BJ (cell line): ENCODE measurements at places on chromosomes 11 and 22.

DNA sequence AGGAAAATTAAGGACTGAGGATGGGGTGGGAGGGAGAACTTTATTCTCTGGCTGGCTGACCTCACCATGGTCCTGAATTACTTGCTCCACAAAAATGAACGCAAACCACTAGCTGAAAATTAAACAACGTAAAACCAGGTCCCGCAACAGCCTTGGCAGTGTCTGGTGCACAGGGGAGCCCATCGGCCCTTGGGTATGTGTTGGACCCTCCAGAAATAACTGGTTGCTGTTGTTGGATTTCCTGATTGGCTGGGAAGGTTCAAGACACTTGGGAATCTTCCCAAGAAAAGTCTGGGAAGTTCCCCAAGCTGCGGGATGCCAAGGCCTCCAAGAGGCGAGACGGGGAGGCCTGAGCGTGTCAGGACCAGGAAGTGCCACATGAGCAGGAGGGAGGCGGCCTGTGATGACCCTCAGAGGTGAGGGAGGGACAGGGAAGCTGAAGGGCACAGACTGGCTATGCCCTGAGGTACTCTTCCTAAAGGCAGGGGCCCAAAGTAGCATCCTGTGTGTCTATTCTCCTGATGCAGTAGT lies 10.4 kb upstream of the RASL10A start:
- DNase-seq = no peak

DNA sequence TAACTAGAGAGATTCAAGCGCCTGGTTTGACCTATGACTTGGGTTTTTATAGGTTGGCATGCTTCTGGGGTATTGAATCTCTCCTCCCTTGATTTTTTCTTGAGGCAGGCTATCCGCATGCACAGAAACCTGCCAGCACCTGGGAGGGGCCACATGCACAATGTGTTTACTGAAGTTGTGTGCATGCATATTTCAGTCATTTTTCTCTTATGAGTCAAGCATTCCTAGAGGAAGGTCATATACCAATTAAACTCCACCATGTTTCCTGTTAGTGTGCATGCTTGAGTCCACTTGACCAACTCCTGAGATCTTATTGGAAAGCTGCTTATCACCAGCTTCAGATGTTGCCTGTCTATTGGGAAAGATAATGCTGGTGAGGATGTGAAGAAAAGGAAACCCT lies 1718.4 kb downstream of the LRRC4C start:
- no peak for DNase-seq

GRCh38 chr11:104467404-104467803 lies 303.5 kb upstream of the PDGFD start:
- DNase-seq = no peak

- no peak for DNase-seq
Measured at GRCh38 chr22:28027453-28028448, 108.7 kb upstream of the PITPNB start.

DNA sequence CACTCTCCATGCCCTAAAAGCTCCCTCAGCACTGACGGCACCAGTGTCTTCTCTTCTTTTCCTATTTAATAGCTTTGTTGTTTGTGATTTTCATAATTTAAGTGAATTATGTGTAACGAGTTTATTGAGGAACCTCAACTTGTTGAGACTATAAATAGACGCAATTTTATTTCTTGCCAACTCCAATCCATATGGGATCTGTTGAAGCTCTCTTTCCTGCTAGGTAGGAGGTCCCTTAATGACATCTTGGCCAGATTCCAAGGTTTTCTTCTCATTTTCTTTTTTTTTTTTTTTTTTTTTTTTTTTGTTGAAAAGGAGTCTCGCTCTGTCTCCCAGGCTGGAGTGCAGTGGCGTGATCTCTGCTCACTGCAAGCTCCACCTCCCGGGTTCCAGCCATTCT lies 14.2 kb downstream of the RTL6 start:
- no peak for DNase-seq

DNA sequence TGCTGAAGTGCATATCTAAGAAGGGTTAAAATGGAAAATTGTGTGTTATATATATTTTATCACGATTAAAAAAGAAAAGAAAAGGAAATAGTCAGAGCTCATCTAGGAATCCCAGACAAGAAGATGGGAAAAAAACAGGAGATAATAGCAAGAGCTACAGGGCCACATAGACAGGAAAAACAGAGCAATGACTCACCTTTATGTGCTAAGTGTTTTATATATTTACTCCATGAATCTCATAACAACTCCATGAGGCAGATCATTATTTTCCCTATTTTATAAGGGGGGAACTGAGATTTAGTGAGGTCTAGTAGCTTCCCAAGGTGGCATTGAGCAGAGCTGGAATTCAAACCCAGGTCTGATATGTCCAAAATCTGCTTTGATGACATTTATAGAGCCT lies 18.1 kb upstream of the ELF5 start:
- no peak for DNase-seq

DNA sequence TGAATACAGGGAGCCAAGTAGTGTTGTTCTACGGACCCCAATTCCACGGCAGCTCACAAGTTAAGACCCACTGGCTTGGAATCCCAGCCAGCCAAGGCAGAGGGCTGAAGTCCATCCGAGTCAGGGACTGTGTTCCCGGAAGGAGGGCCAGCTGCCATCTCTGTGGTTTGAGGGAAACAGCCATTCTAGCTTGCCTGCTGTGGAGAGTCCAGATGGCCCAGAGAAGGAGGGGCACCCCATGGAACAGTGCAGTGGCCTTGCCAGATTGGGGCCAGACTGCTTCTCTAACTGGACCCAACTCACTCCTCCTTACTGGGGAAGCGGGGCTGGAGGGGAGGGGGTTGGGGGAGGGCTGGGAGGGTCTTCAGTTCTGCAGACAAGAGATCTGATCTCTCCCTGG lies 156.4 kb downstream of the FAM181B start:
- DNase-seq = no peak

GRCh38 chr22:42277232-42277753 lies 6.8 kb upstream of the TCF20 start:
- no peak for DNase-seq

DNA sequence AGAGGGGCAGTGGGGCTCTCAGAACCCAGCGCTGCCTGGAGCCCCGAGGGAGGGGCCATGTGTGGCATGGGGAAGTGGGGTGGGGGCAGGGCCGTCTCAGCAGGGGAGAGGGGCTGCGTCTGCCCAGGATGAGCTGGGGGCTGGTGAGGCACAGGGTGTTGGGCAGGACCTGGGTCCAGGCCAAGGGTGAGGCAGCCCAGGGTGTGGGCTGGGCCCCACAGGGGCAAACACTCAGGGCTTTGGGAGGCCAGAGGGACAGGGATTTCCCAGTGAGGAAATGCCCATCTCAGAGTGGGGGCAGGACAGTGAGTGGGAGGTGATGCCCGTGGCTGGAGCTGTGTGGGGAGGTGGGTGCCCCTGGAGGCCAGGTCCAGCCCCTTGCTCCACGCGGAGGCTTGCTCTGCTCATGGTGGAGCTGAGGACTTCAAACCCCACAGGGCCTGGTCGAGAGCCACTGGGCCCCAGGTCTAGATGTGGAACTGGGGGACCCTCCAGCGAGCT lies 5.4 kb downstream of the PLXNB2 start:
- no peak for DNase-seq

DNA sequence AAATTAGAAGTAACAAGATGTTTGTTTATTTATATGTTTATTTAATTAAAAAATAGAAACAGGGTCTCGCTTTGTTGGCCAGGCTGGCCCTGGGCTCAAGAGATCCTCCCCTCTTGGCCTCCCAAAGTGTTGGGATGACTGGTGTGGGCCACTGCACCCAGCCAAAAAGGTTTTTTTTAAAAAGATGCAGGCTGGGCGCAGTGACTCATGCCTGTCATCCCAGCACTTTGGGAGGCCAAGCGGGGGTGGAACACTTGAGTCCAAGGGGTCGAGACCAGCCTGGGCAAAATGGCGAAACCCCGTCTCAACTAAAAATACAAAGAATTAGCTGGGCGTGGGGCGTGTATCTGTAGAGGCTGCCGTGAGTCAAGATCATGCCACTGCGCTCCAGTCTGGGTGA lies 13.4 kb downstream of the DRD4 start:
- no peak for DNase-seq

DNA sequence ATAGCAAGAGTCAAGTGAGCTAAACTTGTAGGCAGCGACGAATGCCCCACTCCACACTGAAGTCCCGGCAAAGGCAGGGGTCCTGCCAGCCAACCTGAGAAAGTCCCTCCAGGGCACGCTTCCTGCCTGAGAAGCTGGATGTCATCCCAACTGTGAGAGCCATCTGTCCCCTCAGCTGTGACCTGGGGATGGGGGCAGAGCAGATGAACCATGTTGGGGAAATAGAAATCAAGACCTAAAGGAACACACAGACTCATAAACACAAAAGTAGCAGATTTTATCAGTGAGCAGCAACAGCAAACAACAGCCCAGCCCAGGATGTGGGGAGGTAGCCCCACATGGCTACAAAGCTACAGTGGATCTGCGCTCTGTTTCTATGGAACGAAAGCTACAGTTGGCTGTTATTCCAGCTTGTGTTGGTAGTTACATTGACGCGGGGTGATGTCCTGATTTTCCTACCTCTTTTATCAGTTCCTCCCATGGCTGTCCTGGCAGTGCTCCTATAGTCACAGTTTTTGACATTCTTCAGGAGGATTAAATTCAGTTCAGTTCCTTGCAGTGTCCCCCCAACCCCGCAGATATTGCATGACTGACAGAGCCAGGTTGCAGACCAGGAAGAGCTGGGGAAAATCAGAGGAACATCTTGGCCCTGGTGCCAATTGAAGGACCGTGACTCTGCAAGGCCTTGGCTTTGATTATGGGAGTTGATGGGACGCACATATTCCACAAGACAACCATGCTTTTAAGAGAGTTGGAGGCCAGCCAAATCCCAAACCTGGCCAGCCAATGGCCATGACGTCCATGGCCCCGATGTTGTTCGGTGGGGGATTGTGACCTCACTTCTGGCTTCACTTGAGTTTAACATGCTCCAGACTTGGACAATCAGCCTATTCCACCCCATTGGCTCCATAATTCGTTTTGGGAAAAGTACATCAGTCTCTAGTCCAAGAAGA lies 14.6 kb downstream of the MRGPRD start:
- no peak for DNase-seq

- DNase-seq = no peak
Measured at GRCh38 chr11:61593151-61593550, 12.3 kb upstream of the SYT7 start.

- no peak for DNase-seq
Measured at GRCh38 chr11:15346907-15347306, 232.2 kb downstream of the INSC start.

- no peak for DNase-seq
Measured at GRCh38 chr11:13076961-13077360, 67.8 kb downstream of the RASSF10 start.

- DNase-seq = no peak
Measured at GRCh38 chr22:45058622-45058912, 48.8 kb upstream of the PHF21B start.

- DNase-seq = no peak
Measured at GRCh38 chr22:20131597-20131858, at the start of gene ZDHHC8. ZDHHC8 (plus strand) TSS chr22:20131804; CDS start chr22:20131948, 144 bp downstream.

DNA sequence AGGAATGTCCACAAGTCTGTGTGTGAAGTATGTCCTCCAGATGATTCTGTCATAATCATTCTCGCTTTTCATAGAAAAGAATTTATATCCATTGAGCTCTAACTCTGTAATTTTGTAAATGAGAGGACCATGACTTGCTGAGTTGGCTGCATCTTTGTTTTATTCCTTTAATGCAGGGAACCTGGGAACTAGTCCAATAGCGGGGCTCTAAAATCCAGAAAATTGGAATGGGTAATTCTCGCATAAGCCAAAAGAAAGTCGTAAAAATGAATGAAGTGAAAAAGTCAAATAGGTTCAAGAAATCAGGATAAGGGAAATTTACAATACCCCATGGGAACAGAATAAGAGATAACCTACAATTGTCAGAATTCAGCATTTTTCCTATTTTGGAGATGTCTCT lies 232.5 kb downstream of the RAB38 start:
- no peak for DNase-seq

GRCh38 chr11:70212227-70212811 lies 9.2 kb downstream of the FADD start:
- no peak for DNase-seq

- DNase-seq = no peak
Measured at GRCh38 chr11:34330653-34331052, 27.2 kb downstream of the ABTB2 start.

DNA sequence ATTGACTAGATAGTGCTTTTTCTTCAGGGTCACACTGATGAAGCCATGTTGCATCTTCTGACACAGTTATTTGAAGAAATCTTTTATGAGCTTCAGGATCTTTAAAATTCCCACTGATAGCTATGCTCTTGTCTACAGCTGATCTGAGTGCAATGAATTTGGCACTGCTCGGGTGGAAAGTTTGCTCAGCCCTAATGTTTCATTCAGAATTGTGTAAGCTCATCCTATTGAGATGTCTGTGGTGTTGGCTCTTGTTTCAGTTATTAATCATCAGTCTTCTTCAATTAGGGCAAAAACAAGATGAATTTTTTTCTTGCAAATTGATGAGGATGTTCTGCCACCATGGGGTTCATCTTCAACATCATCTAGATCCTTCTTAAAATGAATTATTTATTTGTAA lies 1387.0 kb upstream of the RAG2 start:
- DNase-seq = no peak
